ENCODE measurements at places on chromosomes 5 and 9. TPM values are rescaled to one million over a fixed set of nuclear protein-coding genes. Genes with fewer than 3 reads are reported as not detected.
A peak's percentile ranks its signal among the peaks of the same experiment; 100 is the strongest.

The PRKAA1 gene
- 24.5 TPM for polyA plus RNA-seq

GRCh38 chr5:95840956-95841705, 18.6 kb upstream of the GLRX start:
- no peak overlapping the region for H3K27ac ChIP-seq
- no peaks in the 10 kb centered on the region for H3K4me1 ChIP-seq
- no peaks in the 10 kb centered on the region for H3K27me3 ChIP-seq
- H3K4me3 ChIP-seq: no peak overlapping the region

GRCh38 chr9:98385751-98386150, 130.3 kb upstream of the TBC1D2 start:
- H3K36me3 ChIP-seq: no peaks in the 10 kb centered on the region
- DNase-seq: no peak
- H3K27ac ChIP-seq: no peak overlapping the region
- H3K4me3 ChIP-seq: no peak overlapping the region
- H3K4me1 ChIP-seq: no peaks in the 10 kb centered on the region

- no peak overlapping the region for H3K4me3 ChIP-seq
- no peaks in the 10 kb centered on the region for H3K27me3 ChIP-seq
- DNase-seq: no peak
- H3K27ac ChIP-seq: no peak overlapping the region
These were observed 4.7 kb downstream of the NOL6 start for GRCh38 chr9:33468797-33469621.

DNA sequence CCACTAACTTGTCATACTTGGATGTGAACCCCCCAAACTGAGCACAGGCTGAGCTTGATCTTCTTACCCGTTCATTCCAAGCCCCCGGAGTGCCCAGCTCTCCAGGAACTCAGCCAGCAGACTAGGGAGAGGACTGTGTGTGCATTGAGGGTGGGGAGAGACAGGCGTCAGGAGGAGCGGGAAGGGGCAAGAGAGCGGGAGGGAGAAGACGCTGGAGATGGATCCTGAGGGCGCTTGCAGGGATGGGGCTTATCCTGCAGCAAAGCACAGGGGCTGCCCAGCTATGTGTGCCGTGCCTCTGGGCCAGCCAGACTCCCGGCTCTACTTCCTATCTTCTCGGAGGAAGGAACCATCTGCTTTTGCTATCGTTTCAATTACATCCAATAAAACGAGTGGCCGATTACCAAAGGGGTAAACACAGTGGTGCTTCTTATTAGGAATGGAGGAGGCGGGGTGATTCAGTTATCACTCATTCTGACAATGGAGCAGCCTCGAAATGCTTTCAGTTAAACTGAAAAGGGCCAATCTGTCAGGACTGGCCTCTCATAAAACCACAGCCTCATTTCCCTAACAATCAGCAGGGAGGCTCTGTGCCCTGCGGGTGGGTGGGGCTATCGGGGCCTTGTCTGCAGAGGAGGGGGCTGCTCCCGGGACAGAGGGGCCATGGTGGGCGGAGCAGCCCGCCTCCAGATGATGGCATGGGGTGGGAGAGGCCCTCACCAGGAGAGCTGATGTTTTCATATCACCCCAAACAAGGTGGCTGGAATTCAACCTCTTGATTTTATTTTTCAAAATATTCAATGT, 168.2 kb downstream of the DAB2IP start:
- H3K4me1 ChIP-seq: no peaks in the 10 kb centered on the region
- H3K27me3 ChIP-seq: peaks cover 10% of the 10 kb centered on the region

DNA sequence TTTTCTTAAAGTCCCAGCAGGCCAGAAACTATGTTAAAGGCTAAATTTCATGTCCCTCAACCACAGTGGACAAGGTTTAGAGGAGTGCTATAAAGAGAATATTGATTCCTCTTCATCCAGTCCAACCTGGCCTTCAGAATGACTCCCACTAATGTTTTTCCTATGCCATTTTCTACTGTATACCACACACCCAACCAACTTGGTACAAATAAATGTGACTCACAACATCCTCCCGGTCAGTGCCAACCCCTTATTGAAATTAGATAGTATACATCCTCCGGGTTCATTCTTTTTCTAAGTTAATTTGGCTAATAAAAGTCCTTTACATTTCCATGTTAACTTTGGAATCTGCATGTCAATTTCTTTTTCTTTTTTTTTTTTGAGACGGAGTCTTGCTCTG, 215.1 kb downstream of the TSSK1B start:
- no peaks in the 10 kb centered on the region for H3K36me3 ChIP-seq
- peak overlapping the region; percentile 26 for H3K27ac ChIP-seq
- no peak overlapping the region for H3K4me3 ChIP-seq
- H3K27me3 ChIP-seq: no peaks in the 10 kb centered on the region

The CCL27 gene
- polyA plus RNA-seq: 0.05 TPM

- H3K4me1 ChIP-seq: no peaks in the 10 kb centered on the region
- H3K4me3 ChIP-seq: no peak overlapping the region
- H3K27me3 ChIP-seq: no peaks in the 10 kb centered on the region
- H3K27ac ChIP-seq: no peak overlapping the region
These were observed 594.0 kb downstream of the HINT1 start for GRCh38 chr5:130571076-130571475.

DNA sequence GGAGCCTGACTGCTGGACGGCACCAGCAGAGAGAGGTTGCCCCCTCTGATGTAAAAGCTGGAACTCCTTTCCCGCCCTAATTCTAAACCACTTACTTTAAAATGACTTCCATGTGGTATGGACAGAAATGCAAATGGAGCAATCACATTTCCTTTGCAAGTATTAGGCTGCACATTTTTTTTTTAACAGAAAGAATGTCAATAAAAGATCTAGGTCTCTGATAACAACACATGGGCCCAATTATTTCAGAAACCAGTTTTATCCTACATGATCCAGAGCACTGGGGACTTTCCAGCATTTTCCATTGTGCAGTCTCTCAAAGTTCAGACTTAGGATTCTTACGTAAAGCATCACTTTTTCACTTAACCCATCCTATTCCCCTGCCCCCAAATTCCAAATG, 203.7 kb downstream of the NXNL2 start:
- H3K4me3 ChIP-seq: no peak overlapping the region
- H3K4me1 ChIP-seq: peaks cover 7% of the 10 kb centered on the region
- no peak overlapping the region for H3K27ac ChIP-seq
- H3K27me3 ChIP-seq: no peaks in the 10 kb centered on the region
- DNase-seq: no peak

The BTNL9 gene
- 70.1 TPM for polyA plus RNA-seq

The FBXL7 gene
- 1.9 TPM for polyA plus RNA-seq

DNA sequence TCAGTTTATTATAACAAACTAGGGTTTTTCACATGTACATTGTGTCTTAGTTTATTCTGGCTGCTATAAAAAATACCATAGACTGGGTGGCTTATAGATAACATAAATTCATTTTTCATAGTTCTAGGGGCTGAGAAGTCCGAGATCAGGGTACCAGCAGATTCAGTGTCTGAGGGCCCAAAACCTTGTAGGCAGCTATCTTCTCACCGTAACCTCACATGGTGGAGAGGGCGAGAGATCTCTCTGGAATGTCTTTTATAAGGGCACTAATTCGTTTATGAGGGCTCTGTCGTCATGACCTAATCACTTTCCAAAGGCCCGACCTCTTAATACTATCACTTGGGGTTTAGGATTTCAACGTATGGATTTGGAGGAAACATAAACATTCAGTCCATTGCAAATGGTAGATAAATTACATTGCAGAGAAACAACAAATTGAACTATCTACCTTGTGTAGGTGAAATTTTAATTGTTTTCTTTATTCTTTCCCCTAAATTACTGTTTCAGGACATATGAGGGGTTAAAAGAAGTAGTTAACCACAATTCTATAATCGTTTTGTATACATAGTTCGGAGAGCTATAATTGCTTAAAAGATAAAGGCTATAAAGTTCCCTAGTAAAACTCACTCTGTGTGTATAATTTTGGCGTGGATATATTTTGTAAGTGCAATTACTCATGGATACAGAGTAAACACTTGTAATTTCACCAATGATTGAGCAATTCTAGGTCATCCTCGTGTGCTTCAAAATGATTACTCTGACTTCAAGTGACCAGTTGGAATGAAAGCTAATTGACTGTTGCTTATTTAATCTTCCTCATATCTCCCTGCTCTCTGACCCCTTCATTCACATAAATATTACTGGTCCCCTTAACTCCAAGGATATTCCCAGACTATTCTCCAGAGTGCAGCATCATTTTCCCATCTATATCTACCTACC, 247.5 kb upstream of the TMEM161B start:
- no peaks in the 10 kb centered on the region for H3K27me3 ChIP-seq
- no peaks in the 10 kb centered on the region for H3K36me3 ChIP-seq
- no peak overlapping the region for H3K4me3 ChIP-seq

- H3K4me3 ChIP-seq: no peak overlapping the region
- no peaks in the 10 kb centered on the region for H3K27me3 ChIP-seq
- no peaks in the 10 kb centered on the region for H3K4me1 ChIP-seq
- no peaks in the 10 kb centered on the region for H3K36me3 ChIP-seq
- DNase-seq: peak; percentile 40
These were observed 321.0 kb downstream of the AGTPBP1 start for GRCh38 chr9:85420750-85421149.

DNA sequence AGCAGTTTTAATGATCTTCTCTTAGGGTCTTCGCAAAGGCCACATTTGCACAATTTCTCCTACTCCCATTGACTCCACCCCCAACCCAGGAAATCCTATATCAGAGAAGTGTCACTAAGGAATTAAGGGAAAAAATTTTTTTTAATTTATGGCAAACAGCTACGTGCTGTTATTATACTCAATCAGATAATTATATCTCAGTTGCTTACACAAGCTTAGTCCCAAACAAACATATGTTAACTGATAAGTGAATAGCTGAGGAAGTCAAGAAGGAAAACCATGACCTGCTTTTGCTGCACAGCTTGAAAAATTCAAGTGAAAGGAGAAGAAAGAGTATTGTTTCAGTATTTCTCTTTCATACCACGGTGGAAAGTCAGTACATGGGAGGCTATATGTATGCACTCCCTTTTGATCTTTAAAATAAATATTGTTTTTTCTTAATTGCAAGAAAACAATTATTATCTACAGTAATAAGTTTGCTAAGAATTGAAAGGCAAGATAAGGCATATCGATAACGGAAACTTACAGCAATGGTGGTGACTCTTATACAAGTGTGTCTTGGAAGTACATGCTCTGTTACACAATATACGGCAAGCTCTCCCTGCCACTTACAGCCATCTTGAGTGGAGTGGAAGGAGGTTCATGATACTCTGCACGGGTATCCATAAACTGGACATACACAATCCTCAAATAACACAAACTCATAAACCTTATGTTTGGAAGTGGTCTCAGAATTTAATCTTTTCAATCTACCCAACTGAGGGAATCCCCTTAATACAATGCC, 167.9 kb upstream of the FREM1 start:
- H3K36me3 ChIP-seq: no peaks in the 10 kb centered on the region
- peak; percentile 87 for DNase-seq
- H3K27ac ChIP-seq: no peak overlapping the region
- H3K27me3 ChIP-seq: no peaks in the 10 kb centered on the region
- H3K4me3 ChIP-seq: no peak overlapping the region

DNA sequence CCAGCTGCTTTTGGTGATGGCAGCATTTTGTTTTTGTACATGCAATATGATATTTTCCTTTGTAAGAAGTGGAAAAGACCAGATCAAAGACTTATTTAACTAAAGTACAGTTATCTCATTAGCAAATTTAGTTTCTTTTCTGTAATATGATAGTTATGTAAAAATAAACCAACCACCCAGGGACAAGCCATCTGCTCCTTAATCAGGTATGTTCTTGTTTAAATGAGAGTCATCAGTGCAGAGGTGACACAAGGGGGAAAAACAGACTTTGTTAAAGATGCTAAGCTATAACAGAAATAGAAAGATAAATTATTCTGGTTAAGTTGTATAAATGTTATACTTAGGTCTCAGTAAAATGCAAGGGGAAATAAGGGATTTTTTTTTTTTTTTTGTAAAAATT, 805.7 kb upstream of the SEMA6A start:
- H3K36me3 ChIP-seq: no peaks in the 10 kb centered on the region
- H3K4me3 ChIP-seq: no peak overlapping the region
- H3K4me1 ChIP-seq: no peaks in the 10 kb centered on the region
- H3K27me3 ChIP-seq: no peaks in the 10 kb centered on the region
- DNase-seq: no peak

DNA sequence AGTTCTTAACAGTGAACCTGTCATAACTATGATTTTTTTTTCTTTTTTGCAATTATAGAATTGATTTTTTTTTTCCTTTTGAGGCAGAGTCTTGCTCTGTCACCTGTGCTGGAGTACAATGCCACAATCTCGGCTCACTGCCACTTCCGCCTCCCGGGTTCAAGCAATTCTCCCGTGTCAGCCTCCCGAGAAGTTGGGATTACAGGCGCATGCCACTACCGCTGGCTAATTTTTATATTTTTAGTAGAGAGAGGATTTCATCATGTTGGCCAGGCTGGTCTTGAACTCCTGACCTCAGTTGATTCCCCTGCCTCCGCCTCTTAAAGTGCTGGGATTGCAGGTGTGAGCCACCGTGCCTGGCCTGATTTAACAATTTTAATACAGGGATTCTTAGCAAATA, 21.4 kb downstream of the UGCG start:
- no peak overlapping the region for H3K27ac ChIP-seq

DNA sequence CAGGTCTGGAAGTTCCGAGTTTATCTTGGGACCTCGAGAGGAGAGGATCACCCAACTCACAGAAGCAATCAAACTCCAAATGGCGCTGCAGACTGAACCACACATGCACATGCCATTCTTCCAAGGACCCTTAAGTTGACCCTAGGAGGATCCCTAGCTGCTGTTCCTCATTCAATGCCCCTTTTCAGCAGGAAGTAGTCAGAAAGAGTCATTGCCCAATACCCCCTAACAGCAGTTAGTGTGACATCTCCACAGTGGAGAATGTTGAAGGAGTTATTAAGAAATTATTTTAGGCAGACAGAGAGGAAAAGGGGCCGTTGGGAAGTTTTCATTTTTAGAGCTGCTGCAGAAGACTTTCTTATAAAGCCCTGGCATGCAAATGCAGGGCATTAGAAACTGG, 229.9 kb upstream of the DAB2 start:
- no peak overlapping the region for H3K4me3 ChIP-seq
- H3K36me3 ChIP-seq: no peaks in the 10 kb centered on the region
- H3K4me1 ChIP-seq: no peaks in the 10 kb centered on the region

GRCh38 chr9:83401328-83401900, 136.8 kb downstream of the FRMD3 start:
- no peaks in the 10 kb centered on the region for H3K36me3 ChIP-seq
- H3K4me1 ChIP-seq: no peaks in the 10 kb centered on the region
- H3K27ac ChIP-seq: no peak overlapping the region
- no peaks in the 10 kb centered on the region for H3K27me3 ChIP-seq
- DNase-seq: no peak
- no peak overlapping the region for H3K4me3 ChIP-seq

DNA sequence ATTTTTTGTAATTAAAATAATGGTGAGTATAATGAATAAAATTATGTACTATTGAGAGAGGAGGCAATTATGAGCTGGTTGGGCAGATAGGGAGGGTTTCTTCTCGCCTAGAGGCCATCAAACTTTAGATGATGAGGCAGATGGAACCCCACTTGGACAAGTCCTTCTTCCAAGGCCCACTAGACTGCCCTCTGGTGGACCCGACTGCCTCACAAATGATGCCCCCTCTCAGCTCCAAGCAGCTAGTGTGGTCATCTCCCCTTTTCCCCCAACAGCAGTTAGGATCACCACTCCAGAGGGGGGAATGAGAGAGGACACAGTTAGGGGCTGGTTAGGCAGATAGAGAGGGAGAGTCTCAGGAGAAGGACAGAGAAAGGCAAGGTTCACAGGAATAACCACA, 348.0 kb upstream of the CDH18 start:
- H3K4me1 ChIP-seq: no peaks in the 10 kb centered on the region
- no peaks in the 10 kb centered on the region for H3K36me3 ChIP-seq
- no peak overlapping the region for H3K27ac ChIP-seq
- no peak for DNase-seq
- no peaks in the 10 kb centered on the region for H3K27me3 ChIP-seq

- H3K4me1 ChIP-seq: peaks cover 34% of the 10 kb centered on the region
- H3K4me3 ChIP-seq: no peak overlapping the region
- peaks cover 9% of the 10 kb centered on the region for H3K36me3 ChIP-seq
These were observed 30.7 kb downstream of the NFIB start for GRCh38 chr9:14283276-14283675.
